Hypothalamus (tissue), 51 donors: ENCODE measurements at places on chromosomes 13 and 19.

DNA sequence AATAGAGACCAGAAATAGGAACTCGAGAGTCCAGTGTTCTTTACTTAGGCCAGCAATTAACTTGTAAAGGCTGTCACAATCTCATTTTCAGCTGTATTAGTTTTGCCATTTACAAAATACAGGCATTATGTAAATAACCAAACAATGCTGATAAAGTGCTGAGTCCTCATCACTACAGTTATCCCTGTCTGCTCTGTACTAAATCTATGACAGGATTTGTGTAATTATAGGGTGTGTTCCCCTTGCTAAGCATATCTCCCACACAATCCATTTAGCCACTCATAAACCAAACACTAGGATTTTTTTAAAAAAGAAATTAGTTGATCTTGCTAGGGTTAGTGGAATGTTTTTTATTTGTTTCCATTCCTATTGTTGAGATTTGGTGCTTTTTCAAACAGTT, 23.2 kb downstream of the PDX1 start:
- DNase-seq: no peak

DNA sequence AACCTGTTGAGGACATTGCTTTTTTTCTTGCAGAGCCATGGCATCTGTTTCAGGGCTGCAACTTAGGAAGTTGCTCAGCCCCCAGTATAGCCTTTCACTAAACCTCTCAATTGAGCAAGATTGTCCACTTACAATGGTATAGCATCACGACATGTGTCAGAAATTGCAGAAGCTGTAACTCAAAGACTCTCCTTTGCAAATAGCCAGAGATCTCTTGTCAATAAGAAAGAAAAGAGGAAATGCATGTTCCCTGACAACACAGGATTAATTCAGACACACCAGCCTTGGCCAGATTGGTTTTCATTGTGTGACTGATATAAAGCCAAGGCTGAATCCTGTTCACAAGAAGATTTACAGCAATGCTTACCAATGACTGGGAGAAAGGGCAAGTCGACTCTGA, 38.7 kb upstream of the CYSLTR2 start:
- no peak for DNase-seq

GRCh38 chr13:105502193-105502592, 1033.3 kb downstream of the EFNB2 start:
- no peak for DNase-seq

DNA sequence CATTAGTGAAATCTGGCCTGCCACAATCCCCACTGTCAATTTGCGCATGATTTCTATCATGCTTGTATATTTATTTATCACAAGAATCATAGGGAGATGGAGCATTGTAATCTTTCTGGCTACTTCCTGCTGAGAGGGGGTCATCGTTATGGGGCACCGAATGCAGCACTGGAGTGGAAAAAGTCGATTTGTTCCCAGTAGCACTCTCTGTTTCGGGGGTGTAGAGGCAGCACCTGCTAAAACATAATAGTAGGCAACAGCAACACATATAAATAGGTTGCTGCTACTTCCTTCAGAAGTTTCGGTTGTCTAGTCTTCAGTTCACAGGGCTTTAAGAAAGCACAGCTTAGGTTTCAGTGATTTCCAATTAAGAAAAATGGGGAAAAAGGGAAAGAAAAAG, 23.4 kb upstream of the CEACAM21 start:
- DNase-seq: no peak

- DNase-seq: no peak
Measured at GRCh38 chr19:17751912-17752273, 616 bp downstream of the FCHO1 start.

DNA sequence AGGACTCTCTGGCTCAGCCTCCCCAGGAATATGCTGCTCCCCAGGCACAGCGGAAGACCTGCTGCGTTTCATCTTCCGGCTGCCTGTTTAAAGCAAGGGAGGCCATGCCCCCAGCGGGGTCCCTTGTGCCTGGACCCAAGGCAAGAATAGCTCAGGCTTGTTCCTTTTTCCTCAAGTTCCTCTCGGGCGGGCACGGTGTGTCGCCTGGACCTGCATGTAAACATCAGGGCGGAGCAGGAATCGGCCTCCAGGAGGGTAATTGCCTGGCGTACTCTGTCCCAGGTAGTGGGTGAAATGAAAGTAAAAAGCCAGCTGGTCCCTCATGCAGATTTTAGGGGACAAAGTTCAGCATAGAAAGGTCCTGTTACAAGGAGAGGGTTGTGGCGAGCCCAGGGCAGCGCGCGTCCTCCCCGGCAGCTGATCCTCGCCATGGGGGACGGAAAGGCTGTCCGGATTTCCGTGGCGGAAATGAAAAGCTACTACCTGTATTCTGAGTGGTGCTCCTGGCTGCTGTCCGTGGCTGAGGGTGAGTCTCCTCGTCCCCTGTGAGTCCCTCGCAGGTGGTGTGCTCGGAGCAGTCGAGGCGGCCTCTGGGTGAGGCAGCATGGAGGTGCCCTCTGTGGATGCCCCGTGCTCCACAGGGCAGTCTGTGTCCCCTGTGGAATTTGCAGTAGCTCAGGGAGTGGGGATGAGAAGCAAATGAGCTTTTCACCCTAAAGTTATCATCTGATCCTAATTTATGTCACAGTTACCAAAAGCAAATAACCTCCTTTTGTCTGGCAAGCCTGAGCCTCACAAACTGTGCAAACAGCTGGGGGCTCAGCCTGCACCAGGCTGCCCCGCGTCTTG, 16.2 kb downstream of the MCF2L start:
- no peak for DNase-seq
